Bronchial epithelial cell (primary cell): ENCODE measurements at places on chromosomes 7 and 10.

DNA sequence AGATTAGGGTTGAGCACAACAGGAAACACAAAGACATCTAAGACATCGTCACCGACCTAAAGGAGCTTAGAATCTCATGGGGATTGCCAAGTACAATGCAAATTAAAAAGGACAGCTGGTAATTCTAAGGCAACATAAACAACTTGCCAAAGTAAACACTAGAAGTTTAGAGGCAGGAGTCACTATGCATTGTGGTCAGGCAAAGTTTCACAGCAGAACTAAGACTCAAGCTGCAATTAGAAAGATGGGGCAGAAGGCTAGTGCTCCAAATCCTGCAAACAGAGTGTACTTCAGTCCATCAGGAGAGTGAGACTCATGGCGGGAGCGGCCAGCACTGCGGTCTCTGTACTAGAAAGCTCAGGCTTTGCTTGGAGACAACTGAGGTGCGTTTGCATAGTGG lies 52.7 kb downstream of the HIPK2 start:
- peak; percentile 64 for DNase-seq

- peak; percentile 76 for DNase-seq
These were observed 2.0 kb upstream of the TNRC18 start for GRCh38 chr7:5425507-5426225.

GRCh38 chr10:113426181-113426877 lies 126.5 kb upstream of the HABP2 start:
- DNase-seq: no peak

GRCh38 chr10:54800741-54801421 lies at the start of gene PCDH15:
Gene PCDH15, minus strand, starts transcription at chr10:54801231. Its CDS starts 136,969 bp downstream, at chr10:54664262.
- DNase-seq: peak; percentile 39

DNA sequence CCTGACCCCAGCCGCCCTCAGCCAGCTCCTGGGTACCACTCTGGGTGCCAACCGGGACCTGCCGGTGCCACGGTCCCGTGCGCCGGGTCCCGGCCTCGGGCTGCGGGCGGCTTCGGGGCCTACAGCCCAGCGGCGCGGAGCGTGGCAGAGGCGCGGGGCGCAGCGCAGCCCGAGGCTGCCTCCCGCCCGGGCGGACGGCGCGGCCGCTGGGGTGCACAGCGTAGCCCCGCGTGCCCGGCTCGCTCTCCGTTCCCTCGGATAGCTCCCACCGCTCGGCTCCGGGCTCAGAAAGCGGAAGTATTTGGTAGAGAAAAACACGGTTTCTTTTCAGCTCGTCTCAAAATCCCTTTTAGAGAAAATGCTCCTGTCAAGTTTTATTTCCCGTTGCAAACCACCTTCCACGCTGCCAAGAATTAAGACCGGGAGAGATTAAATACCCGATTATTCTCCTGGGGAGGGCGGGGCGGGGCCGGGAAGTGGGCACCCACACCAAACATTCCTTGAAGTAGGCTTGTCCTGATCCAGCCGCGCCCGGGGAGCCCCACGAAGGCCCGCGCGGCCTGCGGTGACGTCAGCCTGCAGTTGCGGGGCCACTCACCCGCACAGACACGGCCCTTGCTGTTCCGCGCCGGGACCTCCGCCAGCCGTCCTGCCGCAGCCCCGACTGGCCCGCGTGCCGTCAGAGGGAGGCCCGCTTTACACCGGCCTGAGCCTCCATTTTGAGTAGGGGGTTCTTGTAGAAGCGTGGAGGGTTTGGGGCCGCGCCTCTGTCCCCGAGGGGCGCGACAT lies 7.2 kb downstream of the HOXA13 start:
- DNase-seq: no peak

DNA sequence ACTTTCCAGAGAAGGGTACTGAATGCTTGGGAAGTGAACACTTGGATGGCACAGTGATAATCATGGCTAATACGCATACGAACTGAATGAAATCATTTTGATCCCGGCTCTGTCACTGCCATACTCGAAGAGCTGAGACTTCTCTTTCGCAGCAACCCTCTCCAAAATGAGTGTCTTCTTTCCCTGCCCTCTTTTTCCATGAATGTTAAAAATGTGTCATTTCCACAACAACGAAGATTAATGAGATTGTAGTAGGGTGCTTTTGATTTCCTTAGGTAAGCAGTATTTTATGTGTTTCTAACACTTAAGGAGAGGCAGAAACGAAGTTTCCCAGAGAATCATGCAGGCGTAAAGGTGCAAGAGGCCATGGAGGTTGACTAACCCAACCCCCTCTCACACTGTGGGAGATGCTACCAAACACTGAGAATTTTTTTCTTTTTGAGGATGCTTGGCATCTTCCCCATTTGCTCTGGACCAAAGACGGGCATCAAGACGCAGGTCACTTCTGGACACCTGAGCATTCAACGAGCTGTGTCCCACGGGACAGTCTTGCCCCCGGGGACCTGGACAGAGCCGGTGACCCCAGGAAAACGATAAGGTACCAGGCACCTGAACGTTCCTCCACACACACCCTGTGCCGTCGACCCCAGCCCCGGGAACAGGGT lies 823 bp downstream of the COPG2 start:
- no peak for DNase-seq

- DNase-seq: no peak
These were observed 503.9 kb downstream of the SUGCT start for GRCh38 chr7:40638545-40639320.

DNA sequence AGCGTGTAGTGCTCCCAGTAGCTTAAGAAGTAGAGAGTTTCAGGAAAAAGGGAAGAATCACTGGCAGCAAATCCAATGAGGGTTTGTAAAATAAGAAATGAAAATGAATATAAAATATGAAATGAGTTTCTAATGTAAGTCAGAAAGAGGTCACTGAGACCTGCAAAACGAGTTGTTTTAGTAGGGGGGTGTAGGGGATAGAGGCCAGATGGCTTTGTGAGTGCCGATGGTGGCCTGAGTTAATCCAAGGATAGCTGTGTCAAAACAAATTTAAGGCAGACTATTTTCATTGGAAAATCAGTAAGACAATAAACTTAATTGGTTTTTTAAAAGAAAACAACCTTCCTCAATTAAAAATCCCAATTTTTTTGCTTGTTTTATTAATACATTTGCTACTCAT lies 745 bp upstream of the ASB15 start:
- DNase-seq: no peak

- no peak for DNase-seq
These were observed 65.0 kb downstream of the RAPGEF5 start for GRCh38 chr7:22291977-22292376.

- no peak for DNase-seq
These were observed 32.0 kb upstream of the ARMS2 start for GRCh38 chr10:122422266-122422989.

DNA sequence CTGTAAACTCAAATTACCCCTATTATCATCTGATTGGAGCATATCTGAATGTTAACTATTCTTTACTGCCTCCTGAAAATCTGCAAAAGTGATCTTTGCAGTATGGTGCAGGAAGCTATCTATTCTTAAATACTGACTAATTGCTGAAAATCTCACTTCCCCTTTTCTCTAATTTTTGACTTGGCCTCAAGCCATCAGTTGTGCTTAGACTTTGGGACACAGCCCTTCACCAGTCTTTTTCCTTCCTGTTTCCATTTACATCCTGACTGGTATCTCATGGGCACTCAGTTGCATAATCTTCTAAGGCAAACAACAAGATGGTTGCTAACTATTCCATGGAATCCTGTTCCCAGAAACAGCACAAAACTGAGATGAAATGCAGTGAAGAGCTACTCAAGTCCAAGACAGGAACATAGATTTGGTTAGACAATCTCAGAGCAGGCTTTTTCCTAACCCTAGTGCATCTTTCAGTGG lies 228.5 kb downstream of the SORCS1 start:
- no peak for DNase-seq

DNA sequence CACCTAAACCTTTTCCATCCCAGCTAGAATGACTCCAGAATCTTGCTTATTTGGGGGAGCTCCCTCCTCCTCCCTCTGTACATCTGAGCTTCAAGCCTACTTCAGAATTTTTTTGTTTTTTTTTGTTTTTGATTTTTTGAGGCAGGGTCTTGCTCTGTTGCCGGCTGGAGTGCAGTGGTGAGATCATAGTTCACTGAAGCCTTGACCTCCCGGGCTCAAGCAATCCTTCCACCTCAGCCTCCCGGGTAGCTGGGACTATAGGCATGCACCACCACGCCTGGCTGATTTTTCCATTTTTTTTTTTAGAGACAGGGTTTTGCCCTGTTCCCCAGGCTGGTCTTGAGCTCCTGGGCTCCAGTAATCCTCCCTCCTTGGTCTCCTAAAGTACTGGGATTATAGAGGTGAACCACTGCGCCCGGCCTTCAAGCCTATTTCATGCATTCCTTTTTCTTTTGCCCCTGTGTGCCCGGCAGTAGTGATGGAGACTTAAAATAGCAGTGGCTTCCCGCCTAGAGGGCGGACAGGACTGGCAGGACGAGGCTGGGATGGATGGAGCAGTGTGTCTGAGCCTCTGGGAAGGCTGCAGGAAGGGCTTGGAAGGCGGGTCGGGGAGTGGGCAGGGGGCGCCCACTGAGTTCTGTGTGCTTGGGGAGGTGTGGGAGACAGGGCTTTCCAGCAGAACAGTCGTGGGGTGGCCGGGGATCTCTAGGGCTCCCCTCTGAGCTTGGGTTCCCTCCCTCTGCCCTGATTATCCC lies 8.8 kb downstream of the CUX1 start:
- no peak for DNase-seq

GRCh38 chr7:128055637-128056036 lies 24.4 kb upstream of the LRRC4 start:
- no peak for DNase-seq

- no peak for DNase-seq
These were observed 83.2 kb downstream of the PIP4K2A start for GRCh38 chr10:22631185-22631584.

DNA sequence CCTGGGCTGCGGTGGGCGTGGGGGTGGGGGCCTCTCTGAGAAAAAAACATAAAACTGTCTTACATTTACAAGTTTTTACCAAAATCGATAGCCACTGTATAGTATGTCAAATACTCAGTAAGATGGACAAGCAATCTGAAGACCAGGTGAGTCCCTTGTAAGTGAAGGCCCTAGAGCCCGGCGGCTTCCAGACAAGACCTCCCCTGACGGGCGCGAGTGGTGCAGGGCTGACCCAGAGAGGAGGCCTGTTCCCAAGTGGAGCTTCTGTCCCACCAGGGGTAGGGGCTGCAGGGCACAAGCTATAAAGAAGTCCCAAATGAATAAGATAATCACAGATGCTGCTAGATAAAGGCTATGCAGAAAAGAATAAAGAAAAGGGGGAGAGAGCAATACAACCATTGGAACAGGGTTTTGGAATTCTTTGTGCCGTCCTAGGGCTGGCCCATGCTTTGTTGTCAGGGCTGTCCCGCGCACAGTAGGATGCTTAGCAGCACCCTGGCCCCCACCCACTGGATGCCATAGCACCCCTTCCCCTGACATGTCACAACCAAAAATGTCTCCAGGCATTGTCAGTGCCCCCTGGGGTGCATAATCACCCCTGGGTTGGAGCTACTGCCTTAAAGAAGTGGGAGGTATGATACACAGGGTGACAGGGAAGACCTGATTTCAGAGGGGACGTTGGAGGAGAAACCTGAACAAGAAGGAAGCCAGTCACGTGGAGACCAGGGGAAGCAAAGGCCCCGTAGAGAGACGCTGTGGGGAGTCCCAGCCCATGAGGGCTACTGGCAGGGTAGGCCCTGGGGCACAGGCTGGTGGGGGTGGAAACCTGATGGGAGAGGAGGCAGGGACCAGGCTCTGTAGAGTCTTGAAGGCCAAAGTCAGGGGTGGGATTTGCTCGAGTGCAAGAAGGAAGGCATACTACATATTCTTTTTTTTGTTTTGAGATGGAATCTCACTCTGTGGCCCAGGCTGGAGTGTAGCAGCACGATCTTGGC lies 43.1 kb downstream of the CHST15 start:
- no peak for DNase-seq

GRCh38 chr7:95525503-95525902 lies 39.8 kb downstream of the ASB4 start:
- DNase-seq: no peak

DNA sequence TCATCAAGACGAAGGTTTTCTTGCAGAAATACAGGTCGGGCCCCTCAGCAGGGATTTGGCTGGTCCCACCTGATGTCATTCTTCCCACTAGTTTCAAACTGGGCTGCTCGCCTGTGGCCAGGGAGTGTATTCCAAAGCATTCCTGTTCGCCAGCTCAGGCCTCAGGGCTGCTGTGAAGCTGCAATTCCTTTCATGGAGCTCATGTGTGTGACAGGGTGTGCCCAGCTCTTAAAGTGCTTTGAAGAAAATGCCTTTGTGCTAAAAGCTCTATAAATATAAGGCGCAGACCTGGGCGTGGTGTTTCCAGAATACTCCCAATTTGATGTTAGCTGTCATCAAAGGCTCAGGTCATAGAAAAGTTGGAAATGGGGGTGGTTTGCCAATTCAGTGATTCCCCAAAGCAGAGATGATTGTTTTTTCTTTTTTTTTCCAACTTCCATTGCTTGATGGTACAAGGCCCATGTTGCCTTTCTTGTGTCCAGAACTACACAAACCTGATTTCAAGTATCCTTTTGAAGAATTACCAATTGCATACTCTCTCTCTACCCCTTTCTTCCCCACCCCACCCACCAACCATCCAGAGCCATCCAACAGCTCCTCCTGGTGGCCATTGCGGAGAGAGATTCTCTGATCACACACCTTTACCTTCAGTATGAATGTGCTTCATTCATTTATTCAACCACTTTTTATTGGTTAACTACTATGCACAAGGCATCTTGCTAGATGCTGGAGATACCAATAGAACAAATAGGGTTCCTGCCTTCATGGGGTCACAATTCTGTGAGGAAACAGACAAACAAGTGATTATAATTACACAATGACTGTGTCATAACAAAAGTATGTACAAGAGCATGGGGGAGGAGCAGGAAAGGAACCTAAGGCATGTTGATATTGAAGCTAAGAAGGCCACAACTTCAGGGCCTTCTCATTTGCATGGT lies 297.3 kb upstream of the LYZL1 start:
- DNase-seq: peak; percentile 72

- no peak for DNase-seq
These were observed 557 bp downstream of the CYTH3 start for GRCh38 chr7:6271694-6272440.

GRCh38 chr10:7314170-7314569 lies 96.7 kb downstream of the SFMBT2 start:
- DNase-seq: no peak

GRCh38 chr7:51634025-51634424 lies 317.4 kb upstream of the COBL start:
- DNase-seq: no peak

DNA sequence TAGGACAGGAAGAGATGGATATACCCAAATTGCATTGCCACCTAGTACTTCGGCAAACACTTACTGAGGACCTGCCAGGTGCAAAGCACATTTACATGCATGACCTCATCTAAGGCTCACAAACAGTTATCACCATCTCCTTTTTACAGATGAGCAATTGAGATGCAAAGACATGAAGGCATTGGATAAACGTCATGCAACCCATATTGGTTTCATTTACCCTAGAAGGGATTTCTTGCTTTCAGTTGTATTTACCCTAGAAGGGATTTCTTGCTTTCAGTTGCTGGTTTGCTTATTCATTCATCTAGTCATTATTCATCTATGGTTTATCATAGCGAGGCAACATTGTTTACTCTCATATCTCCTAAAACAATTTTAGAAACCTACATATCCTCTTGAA lies 52.2 kb downstream of the STEAP1B start:
- DNase-seq: no peak

- DNase-seq: no peak
These were observed 26.8 kb downstream of the BET1 start for GRCh38 chr7:93977211-93977950.

- no peak for DNase-seq
These were observed 63.5 kb downstream of the CFAP46 start for GRCh38 chr10:132878730-132879407.
